ENCODE measurements at places on chromosomes 16 and 17.

DNA sequence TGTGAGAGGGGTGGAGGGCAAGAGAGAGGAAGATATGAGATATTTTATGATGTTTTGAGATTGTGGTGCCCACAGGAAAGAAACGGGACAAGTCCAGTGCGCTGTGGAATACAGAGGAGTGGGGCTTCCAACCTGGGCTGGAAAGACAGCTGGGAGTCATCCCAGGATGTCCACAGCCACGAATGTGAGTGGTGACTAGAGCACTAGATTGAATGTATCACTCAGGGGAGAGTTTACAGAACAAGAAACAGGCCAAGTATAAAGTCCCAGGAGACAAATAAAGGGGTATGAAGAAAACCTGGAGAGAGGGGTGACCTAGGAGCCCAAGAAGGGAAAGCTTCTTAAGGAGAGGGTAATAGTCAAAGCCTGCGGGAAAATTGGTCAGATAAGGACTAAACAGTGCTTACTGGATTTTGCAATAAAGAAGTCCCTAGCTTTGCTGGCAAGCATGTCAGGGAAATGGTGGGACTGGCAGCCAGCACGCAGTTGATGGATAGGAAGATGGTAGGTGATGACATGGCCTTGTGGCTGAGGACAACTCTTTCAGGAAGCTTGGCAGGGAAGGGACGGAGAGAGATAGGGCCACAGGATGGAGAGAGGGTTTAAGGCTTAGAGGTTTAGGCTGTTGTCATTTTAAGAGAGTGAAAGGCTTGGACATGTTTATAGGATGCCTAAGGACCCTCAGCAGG lies 114.5 kb downstream of the AXIN2 start:
- DNase-seq: no peak

DNA sequence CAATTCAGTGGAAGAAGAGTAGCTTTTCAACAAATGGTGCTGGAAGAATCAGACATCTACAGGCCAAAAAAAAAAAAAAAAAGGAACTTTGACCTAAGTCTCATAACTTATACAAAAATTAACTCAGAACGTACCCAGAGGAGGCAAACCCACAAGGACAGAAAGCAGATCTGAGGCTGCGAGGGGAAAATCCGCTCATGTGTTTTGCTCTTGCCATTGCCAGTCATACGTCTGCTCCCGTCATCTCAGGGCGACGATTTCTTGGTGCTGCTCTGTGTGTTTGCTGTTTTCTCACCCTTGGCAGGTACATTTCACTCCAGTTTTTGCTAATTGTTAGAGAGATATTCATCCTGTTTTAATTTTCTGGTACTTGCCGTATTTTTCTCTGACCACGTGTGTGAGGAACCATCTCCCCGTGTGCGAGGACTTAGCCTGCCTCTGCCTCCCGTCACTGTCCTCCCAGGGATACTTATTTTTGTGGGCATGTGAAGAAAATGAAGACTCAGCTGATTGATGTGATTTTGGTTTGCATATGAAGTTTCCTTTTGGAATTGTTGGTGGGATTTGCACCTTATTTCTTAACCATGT lies 33.4 kb upstream of the ACSF3 start:
- no peak for DNase-seq

- no peak for DNase-seq
Measured at GRCh38 chr16:12721841-12722421, 81.8 kb downstream of the CPPED1 start.

DNA sequence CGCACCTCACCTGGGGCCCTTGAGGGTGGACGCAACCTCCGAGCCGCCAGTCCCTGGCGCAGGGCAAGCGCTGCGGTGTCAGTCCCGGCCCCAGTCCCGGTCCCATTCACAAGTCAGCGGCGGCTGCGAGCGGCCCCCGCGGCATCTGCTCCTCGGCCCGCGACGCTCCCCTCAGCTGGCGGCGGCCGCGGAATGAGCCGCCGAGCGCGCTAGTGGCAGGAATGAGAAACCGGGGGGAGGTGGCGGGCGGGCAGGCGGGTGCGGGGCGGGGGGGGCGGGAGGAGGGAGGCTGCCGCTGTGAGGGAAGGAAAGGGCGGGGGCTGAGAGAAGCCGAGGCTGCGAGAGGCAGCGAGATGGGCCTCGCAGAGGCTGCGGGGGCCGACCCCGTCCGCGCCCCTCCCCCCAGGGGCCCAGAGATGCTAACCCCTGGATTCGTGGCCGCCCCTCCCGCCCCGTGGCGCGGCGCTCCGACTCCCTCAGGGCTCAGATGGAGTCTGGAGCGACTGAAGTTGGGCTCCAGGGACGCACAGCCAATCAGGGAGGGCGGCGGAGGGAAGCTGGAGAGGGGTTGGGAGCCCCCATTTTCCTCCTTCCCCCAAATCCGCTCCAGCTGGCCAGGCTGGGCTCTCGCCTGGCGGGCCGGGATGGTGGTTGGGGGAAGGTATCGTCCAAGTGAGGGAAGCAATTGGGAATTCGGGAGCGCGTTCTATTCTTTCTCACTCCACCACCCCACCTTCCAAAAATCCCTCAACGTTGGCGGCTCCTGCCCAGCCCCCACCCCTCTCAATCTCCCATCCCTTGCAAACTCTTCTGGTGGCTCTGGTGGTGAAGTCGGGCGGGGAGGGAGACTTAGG lies at the start of gene CDH11:
Gene CDH11, minus strand, starts transcription at position 194 of the 854 bp plus-strand sequence. CDS start 117,194 bp downstream, outside the sequence.
- DNase-seq: no peak

- DNase-seq: no peak
Measured at GRCh38 chr17:76438906-76439305, 14.0 kb downstream of the UBE2O start.

GRCh38 chr17:74176546-74177001 lies 26.9 kb upstream of the RPL38 start:
- DNase-seq: no peak

GRCh38 chr17:77315551-77316190 lies 174.9 kb downstream of the SEC14L1 start:
- no peak for DNase-seq

DNA sequence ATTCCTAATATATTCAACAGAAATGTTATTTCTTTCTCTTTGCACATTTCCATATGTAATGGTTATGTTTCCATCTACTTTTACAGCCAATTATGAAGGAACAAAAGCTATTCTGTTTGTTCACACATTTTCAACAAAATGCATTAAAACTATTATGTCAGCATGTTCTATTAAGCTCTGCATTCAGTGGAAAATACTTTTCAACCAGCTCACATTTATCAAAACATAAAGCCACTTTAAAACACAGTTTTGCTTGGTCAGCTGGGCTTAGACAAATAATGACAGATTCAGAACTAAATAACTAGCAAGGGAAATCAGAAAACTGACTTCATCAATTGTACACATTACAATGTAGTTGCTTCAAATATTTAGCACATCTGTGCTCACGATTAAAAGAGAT lies 6.9 kb downstream of the SALL1 start:
- no peak for DNase-seq
